ENCODE measurements at places on chromosomes 3 and 15. TPM values are rescaled to one million over a fixed set of nuclear protein-coding genes. Genes with fewer than 3 reads are reported as not detected.

DNA sequence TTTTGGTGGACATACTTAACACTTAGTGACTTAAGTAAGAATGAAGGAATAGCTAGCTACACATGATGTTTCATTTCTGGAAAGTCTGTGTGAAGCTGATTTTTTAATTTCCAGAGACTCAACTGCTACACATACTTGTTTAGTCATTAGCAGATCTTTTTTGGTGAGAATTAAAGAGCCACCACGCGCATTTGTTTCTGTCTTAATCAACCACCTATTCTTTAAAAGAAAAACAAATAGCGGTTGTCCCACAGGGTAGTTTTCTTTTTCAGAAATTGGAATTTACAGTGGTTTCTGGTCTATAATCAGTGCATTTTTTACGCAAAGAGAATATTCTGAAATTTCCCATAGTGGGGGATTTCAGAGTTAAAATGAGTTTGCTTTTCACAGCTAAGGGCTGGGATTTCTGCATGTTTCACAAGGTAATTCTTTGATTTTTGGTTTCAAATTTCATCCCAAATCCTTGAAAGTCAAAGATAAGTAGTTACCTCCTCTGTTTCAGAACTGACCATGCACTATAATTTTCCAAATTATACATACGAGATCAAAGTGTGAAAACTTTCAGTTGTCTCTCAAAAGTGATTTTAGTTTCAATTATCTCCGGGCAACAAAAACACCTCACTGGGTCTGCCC lies 631.0 kb upstream of the GRM7 start:
- no peak for DNase-seq
- no peaks in the 10 kb centered on the region for H3K36me3 ChIP-seq
- no peaks in the 10 kb centered on the region for H3K4me1 ChIP-seq

AZI2 gene
- total RNA-seq, result 66.4 TPM

DNA sequence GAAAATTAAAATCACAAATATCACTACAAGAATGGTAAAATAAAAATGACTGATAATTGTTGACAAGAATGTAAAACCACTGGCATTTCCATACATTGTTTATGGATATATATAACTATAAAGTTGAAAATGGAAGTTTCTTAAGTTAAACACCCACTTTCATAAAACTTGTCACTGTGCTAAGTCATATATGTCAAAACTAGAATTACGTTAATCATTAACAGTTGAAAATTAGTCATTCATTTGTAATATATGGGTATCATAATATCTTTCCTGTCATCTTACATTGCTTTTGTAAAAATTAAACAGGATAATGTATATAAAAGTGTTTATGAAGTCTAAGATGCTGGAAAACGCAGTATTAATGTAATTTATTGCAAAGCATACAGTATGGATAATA lies 1398.6 kb upstream of the ALCAM start:
- DNase-seq, result no peak
- no peaks in the 10 kb centered on the region for H3K36me3 ChIP-seq
- H3K27ac ChIP-seq, result no peak overlapping the region
- H3K4me1 ChIP-seq, result no peaks in the 10 kb centered on the region

MUC20 gene
- total RNA-seq, result 6.2 TPM

DNA sequence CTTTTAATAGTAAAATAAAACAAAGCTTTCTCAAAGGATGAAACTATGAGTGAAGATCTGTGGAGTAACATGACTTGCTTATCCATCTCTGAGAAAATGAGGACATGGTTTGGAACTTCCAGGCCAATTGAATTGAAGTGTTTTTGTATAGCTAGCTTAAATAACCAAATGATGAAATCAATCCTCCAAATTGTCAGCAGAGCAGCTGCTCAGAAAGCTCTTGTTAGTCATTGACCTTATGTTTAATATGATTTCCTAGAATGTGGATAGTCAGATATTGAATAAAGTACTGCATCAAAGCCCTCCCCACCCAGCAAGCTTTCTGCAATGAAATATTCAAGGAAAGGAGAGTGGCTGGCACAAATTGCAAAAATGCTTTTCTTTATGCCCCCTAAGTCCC lies 437.2 kb downstream of the MFSD1 start:
- peaks cover 13% of the 10 kb centered on the region for H3K27me3 ChIP-seq
- H3K4me3 ChIP-seq, result no peak overlapping the region
- H3K27ac ChIP-seq, result no peak overlapping the region
- DNase-seq, result no peak
- peaks cover 2% of the 10 kb centered on the region for H3K4me1 ChIP-seq
- H3K36me3 ChIP-seq, result no peaks in the 10 kb centered on the region

DNA sequence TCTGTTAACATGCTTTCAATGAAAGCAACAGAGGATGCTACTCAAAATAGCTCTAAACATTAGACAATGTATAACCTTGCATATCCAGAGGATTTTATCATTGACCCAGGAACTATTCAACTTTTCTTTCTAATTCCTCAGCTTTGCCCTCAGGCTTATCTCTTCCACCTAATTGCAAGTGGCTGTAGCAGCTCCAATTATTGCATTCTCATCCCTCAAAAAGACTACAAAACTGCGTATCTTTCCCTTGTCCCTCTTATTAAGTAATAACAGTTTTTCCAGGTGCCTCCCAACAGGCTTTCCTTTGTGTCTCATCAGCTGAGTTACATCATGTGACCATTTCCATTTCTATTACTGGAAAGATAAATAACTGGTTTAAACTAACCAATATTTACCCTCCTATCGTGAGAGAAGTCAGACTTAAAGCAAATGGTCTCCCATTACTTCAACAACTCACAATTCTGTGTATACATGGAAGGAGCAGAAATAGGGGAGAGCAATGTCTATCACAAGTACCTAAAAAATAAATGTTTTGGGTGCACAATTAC lies 78.0 kb upstream of the MBNL1 start:
- no peak overlapping the region for H3K27ac ChIP-seq
- no peak for DNase-seq
- peaks cover 3% of the 10 kb centered on the region for H3K4me1 ChIP-seq
- no peak overlapping the region for H3K4me3 ChIP-seq
- no peaks in the 10 kb centered on the region for H3K27me3 ChIP-seq

DNA sequence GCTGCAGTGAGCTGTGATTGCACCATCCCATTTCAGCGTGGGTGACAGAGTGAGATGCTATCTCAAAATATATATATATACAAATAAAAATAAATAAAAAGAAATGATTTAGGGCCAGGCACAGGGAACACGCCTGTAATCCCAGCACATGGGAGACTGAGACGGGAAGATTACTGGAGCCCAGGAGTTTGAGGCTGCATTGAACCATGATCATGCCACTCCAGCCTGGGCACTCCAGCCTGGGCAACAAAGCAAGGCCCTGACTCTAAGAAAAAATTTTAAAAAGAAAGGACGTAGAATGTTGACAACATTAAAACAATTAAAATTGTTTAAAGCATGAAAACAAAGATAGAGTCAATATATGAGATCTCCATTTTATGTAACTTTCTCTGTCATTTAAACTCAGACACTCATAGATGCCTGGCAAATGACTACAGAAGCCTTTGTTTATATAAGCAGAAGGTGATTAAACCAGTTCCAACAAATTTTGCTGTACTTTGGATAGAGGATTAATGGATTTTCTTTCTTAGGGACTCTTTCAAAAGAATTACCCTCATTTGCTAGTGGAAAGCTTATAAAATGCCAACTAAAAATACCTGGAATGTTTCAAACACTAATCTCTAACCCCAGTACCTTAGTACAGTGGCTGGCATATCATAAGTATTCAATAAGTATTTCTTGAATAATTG lies 10.7 kb upstream of the TRPM7 start:
- no peaks in the 10 kb centered on the region for H3K27me3 ChIP-seq
- H3K36me3 ChIP-seq, result peaks cover 9% of the 10 kb centered on the region
- H3K4me3 ChIP-seq, result no peak overlapping the region

GOLGA6B gene
- total RNA-seq, result not detected

GRCh38 chr3:157354722-157355121 lies 81.9 kb upstream of the PTX3 start:
- H3K4me1 ChIP-seq, result peaks cover 30% of the 10 kb centered on the region
- no peak for DNase-seq
- H3K27ac ChIP-seq, result no peak overlapping the region
- H3K27me3 ChIP-seq, result no peaks in the 10 kb centered on the region
- H3K36me3 ChIP-seq, result no peaks in the 10 kb centered on the region

HEG1 gene
- total RNA-seq, result 123 TPM

DNA sequence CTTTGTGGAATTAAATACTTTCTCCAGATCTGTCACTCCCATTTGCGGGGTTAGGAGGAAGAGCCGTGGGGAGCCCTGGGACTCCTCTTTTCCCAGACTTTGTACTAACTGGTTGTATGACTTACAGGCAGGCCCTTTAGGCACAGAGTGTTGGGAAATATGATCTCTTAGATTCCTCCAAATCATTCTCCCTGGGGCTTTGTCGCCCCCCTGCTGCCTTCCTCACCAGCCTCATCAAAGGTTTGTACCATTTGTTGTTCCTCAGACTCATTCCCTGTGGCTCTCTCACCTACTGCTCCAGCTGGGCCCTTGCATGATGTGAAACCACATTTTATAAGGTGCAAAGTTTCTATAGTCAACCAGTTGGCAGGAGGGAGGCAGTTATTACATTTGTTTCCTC lies 56.4 kb downstream of the CRYGS start:
- no peaks in the 10 kb centered on the region for H3K4me1 ChIP-seq
- no peaks in the 10 kb centered on the region for H3K36me3 ChIP-seq
- DNase-seq, result no peak
- peaks cover 51% of the 10 kb centered on the region for H3K27me3 ChIP-seq

- H3K4me1 ChIP-seq, result no peaks in the 10 kb centered on the region
- no peak for DNase-seq
- no peak overlapping the region for H3K4me3 ChIP-seq
Measured at GRCh38 chr3:63493101-63493500, 159.4 kb upstream of the SNTN start.

DNA sequence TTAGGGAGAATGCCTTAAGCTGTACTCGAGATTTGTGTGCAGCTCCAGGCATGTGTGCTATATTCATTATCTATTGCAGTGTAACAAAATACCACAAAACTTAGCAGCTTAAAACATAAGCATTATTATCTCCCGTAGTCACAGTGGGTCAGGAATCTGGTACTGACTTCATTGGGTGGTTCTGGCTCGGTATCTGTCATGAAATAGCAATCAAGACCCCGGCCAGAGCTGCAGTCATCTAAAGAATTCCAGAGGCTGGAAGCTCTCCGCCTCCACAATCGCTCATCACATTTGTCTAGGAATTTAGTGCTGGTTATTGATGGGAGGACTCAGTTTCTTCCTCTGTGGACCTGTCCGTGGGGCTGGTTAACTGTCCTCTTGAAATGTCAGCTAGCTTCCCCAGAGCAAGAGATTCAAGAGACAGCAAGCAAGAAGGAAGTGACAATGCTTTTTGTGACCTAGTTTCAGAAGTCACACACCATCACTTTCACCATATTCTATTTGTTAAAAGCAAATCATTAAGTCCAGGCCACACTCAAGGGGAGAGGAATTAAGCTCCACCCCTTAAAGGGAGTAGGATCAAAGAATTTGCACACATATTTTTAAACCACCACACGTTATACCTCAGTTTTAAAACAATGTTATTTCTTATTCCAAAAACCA lies 76.1 kb downstream of the TOP2B start:
- DNase-seq, result no peak
- peaks cover 5% of the 10 kb centered on the region for H3K36me3 ChIP-seq
- H3K4me3 ChIP-seq, result no peak overlapping the region

DNA sequence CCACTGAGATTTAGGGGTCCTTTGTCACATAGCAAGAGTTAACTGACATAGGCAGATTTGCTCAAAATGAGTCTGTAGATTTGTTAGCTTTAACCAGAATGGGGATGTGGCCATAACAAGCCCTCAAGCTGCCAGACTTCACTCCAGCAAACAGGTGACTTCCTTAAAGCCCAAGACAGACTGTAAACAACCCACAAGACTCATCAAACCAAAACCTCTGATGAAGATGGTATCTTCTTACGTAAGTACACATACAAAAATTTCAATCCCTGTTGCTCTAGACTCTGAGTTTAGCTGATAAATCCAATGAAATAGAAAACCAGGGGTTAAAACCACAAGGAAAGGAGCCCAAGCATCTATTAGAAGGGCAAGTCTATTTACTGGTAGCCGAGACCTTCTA lies 18.2 kb upstream of the ZBTB20 start:
- H3K27me3 ChIP-seq, result no peaks in the 10 kb centered on the region
- no peak overlapping the region for H3K4me3 ChIP-seq
- no peaks in the 10 kb centered on the region for H3K36me3 ChIP-seq
- no peak for DNase-seq

GRCh38 chr3:191198932-191199331 lies at the start of gene OSTN:
Gene OSTN, plus strand, starts transcription at chr3:191199241. Its CDS starts 13,292 bp downstream, at chr3:191212533.
- H3K27ac ChIP-seq, result no peak within 1 kb of the TSS
- H3K4me1 ChIP-seq, result no peaks in the 10 kb centered on the region
- H3K4me3 ChIP-seq, result no peak within 1 kb of the TSS
- H3K36me3 ChIP-seq, result no peaks in the 10 kb centered on the region
- peaks cover 49% of the 10 kb centered on the region for H3K27me3 ChIP-seq
- no peak for DNase-seq

DNA sequence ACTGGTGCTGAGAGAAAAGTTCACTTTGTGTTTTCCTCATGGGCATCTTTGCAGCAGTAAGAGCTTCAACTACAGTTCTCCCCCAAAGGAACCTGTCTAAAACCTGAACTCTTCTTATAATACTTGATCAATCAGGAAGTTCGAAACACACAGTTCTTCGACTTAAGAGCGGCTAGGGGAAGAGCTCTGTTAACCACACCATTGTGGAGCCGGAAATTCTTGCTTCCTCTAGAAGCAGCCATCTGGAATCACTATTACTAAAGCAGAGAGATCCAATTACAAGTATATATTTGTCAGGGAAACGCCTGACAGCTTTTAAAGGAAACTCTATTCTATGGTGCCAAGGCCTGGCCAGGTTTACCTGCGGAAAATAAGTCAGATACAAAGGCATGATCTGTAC lies 337.3 kb upstream of the CBLB start:
- peaks cover 16% of the 10 kb centered on the region for H3K4me1 ChIP-seq
- H3K27me3 ChIP-seq, result no peaks in the 10 kb centered on the region
- peak overlapping the region; percentile 6 for H3K4me3 ChIP-seq

DNA sequence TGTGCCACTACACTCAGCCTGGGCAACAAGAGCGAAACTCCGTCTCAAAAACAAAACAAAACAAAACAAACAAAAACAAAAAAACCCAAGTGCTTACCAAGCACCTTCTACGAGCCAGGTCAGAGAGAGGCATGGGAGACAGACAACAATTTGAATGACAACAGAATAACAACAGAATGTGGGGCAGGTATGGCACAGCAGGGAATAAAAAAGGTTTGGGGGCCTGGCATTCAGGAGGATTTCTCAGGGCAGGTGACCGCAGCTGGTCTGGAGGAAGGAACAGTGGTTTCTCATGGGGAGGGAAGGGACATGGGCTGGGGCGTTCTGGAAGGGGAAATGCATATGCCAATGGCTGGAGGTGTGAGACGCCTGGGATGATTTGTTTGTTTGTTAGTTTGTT lies 22.5 kb upstream of the PARL start:
- no peak for DNase-seq
- H3K36me3 ChIP-seq, result no peaks in the 10 kb centered on the region
- peaks cover 7% of the 10 kb centered on the region for H3K27me3 ChIP-seq
- no peak overlapping the region for H3K27ac ChIP-seq
- no peak overlapping the region for H3K4me3 ChIP-seq

- no peak overlapping the region for H3K4me3 ChIP-seq
- H3K27me3 ChIP-seq, result peaks cover 8% of the 10 kb centered on the region
- H3K4me1 ChIP-seq, result no peaks in the 10 kb centered on the region
- DNase-seq, result no peak
Measured at GRCh38 chr15:26838742-26839460, 28.0 kb upstream of the GABRA5 start.

Measured in osteocyte (in vitro differentiated cells).